AG10803 (cell line): ENCODE measurements at places on chromosomes 3 and 15.

DNA sequence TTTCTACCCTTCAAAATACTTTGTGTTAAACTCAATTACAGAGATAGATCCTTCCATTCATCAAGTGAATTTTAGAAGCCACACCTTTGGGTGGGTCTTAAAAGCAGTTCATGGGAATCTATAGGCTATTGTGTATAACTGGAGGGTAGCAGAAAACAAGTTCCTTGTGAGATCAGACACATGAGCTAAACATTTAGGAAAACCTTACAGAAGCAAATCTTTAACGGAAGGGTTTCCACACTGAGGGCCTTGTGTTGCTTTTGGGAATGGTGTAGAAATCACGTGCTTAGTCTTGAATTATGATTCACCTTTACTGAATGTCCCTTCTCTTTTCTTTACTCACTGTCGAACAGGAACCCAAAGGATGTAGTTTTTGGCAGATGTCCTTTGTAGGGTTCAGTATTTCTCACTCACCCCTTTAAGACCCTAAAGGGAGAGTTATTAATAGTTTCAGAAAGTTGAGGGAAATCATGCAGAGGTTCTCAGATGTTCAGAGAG lies 257.3 kb upstream of the CTDSPL start:
- DNase-seq, result no peak

- DNase-seq, result no peak
Measured at GRCh38 chr15:74726774-74727164, 1.4 kb upstream of the CYP1A1 start.

DNA sequence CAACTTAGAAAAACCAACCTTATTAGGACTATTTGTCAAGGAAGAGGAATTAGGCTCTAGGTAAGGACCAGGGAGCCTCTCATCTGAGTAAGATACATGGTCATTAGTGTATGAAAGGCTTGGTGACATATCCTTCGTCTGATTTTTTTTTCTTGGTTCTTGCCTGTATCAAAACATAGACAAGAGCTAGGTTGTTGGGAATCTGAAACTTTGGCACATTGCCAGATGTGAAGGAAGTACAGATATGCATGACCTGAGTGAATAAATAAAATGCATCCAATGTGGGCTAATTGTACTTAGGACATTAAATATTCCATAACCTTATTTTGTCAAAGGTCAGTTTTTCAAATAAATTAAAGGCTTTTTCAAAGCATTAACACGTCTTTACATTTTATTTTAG lies 151.8 kb downstream of the SYNPR start:
- no peak for DNase-seq

- DNase-seq, result no peak
Measured at GRCh38 chr15:66306381-66306780, 13.0 kb downstream of the DIS3L start.

- DNase-seq, result no peak
Measured at GRCh38 chr15:80596521-80596976, 98.6 kb upstream of the ABHD17C start.

GRCh38 chr15:100571592-100572167 lies 30.3 kb downstream of the LINS1 start:
- DNase-seq, result no peak

- DNase-seq, result no peak
Measured at GRCh38 chr3:61936344-61936937, 375.1 kb downstream of the PTPRG start.

DNA sequence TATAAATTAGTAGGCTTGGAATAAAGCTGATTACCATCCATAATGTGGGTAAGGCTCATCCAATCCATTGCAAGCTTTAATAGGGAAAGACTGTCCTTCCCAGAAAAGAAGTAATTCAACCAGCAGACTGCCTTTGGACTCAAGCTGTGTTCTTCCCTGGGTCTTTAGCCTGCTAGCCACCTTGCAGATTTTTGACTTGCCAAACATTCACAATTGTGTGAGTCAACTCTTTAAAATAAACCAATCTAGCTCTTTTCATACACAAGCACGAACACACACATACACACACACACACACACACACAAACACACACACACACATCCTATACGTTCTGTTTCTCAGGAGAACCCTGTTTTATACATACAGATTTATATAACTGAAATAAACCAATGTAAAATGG lies 248.1 kb downstream of the NAALADL2 start:
- DNase-seq, result no peak

DNA sequence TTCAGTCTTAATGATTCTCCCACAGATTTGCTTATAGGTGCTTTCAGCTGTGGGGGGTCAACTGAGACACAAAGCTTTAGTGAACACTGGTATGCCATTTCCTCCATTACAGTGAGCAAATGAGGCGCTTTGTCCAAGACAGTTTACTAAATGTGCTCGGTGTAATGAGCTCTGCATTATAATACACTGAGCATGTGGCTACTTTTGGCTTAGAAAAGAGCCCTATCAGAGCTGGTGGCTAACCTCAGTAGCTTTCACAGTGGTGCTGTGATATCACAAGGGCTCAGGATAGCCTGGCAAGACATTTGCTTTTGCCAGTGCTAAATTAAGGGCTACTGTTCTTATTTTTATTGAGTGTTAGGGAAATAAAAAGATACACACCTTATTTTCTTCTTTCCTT lies 749.7 kb upstream of the ARPP21 start:
- no peak for DNase-seq

DNA sequence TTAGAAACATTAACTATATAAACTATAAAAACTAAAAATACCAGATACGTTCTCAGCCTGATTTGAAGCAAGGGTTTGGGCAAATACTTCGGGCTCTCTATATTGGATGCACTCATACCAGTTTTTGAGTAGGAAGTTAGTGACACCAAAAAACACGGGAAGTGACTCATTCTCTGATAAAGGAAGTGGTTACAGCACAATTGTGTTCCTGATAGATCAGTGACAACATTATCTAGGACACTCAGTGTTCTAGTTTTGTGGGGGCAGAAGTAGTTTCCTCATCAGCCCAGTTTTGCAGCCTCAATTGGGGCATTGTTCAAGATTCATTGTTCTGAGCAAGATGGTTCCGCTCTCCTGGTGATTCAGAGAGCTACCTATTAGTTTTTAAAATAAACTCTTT lies 469.6 kb upstream of the DPPA4 start:
- no peak for DNase-seq

GRCh38 chr3:66303491-66303901 lies 82.7 kb downstream of the SLC25A26 start:
- DNase-seq, result no peak
